Activated naive CD8-positive, alpha-beta T cell treated with anti-CD3 and anti-CD28 coated beads, Interleukin-2, amount 50 U/mL, for 24 hours (primary cell): ENCODE measurements at places on chromosomes 3 and 15.

DNA sequence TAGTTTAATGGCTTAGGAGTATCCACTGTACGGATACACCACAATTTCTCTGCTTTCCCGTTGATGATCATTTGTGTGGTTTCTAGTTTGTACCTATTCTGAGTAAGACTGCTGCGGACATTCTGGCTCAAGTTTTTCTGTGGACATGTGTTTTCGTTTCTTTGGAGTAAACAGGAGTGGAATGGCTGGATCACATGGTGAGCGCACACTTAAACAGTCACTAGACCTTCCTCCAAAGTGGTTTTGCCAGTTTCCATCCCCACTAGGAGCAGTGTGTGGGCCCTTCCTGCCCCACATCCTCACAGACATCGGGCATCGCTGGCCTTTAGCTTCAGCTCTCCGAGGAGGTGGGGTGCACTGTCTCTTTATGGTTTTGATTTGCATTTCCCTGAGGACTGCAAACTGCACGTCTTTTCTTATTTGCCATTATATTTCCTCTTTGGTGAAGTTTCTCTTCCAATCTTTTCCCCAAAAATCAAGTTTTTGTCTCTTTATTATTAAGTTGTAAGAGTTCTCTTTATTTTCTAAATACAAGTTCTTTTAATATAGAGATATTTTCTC lies 94.1 kb downstream of the VGLL4 start:
- DNase-seq, result no peak

DNA sequence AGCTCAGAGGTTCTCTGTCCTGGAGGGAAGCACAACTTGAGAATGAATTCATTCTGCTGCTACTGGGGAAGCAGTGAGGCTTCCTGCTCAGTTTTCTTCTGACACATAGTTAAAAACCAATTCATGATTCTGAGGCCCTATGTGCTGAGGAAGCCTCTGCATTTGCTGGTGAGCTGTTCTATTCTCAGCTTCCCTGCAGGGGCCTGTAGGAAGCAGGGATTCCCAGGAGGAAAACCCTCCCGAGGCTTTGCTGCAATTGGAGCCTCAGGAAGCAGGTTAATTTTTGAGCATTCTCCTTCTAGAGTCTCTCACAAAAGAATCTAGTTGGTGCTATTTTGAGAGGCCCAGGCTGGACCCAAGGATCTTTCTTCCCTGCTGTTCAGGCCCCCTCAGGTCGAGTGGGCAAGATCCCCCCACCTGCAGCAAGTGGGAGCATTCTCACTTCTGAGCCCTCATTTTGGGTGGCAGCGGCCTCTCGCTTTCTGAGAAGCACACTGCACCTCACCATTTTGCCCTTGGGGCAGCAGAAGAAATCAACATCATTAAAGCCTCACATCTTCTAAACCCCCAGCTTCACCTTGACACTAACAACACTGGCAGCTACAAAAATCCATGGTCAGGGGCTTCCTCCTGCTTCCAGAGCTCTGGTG lies 197.5 kb upstream of the TSC22D2 start:
- DNase-seq, result no peak

GRCh38 chr3:14885307-14885706 lies 62.1 kb upstream of the NR2C2 start:
- peak; percentile 17 for DNase-seq

- DNase-seq, result no peak
Measured at GRCh38 chr3:44289882-44290462, 48.3 kb downstream of the TOPAZ1 start.

GRCh38 chr3:11724615-11725339 lies 81.1 kb upstream of the VGLL4 start:
- no peak for DNase-seq

GRCh38 chr3:56135941-56136340 lies 332.3 kb downstream of the ERC2 start:
- DNase-seq, result no peak

- no peak for DNase-seq
Measured at GRCh38 chr15:63902671-63903035, 68.9 kb upstream of the HERC1 start.

- no peak for DNase-seq
Measured at GRCh38 chr3:127794402-127794801, 27.9 kb downstream of the MGLL start.

- DNase-seq, result no peak
Measured at GRCh38 chr15:78932258-78932808, 12.5 kb downstream of the CTSH start.

DNA sequence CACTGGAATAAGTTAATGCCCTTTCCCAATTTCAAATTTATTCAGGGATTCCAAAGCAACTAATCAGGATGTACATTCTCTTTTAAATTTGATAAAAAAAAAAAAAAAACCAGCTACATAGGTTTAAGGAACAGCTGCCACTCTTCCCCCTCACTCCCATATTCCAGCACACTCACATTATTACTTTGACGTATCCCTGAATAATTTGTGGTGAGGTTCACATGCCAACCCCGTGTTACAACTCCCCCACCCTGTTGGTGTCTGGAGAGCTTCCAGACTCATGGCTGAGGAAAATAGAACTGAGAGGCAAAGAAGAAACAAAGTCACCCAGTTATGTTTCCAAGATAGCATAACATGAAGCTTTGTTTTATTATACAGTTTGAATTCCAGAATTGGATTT lies 300.5 kb upstream of the MME start:
- no peak for DNase-seq

DNA sequence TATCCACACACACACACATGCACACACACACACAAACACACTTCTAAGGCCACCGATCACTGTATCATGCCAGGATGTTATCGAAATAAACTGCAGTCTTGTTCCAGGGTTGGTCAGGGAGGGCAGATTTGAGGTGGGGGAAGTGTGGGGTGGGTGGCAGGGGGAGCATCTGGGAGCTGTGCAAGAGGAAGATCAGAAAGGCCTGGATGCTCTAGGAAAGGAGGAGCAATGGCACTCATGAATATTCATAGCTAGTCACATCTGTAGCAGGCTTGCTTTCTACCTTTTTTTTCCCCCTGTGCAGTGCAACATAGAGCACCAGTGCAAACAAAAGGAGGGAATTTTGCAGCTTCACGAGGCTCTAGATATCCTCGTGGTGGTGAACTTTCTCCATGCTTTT lies 84.9 kb downstream of the MEIS2 start:
- no peak for DNase-seq

DNA sequence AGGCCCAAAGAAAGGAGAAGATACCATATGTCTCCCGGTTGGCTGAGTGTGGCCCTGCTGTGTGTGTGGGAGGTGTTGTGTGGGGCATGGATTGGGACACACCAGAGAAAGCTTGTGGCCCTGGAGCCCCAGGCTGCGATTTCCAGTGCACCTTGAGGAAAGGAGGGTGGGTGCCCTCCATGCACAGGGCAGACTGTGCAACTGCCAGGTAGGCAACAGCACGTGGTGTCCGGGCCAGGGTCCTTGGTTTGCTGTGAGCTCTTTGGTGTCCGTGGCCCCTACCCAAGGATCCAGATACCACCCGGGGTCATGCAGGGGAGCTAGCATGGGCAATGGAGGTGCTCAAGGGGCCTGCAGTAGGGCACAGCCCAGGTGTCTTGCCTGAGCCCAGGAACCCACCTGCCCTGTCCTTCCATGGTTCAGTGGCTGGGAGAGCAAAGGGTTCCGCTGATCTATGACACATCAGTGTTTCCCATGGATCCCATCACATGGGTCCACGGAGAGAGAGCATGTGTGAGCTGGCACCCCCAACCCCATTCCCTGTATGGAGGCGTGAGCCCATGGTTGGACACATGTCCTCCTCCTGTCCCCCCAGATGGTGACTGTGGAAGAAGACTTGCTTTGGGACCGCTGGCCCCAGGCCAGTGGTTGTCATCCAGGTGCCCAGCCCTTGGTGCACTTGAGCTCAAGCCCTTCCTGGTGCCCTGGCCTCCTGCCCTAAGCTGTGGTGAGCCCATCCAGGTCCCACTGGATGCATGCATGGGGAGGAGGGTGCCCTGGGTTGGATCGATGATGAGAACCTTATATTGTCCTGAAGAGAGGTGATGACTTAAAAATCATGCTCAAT lies 223.4 kb downstream of the SNRPN start:
- no peak for DNase-seq

- DNase-seq, result no peak
Measured at GRCh38 chr3:4416961-4417360, 50.1 kb downstream of the SUMF1 start.

GRCh38 chr15:68317281-68318007 lies 39.9 kb downstream of the FEM1B start:
- no peak for DNase-seq

DNA sequence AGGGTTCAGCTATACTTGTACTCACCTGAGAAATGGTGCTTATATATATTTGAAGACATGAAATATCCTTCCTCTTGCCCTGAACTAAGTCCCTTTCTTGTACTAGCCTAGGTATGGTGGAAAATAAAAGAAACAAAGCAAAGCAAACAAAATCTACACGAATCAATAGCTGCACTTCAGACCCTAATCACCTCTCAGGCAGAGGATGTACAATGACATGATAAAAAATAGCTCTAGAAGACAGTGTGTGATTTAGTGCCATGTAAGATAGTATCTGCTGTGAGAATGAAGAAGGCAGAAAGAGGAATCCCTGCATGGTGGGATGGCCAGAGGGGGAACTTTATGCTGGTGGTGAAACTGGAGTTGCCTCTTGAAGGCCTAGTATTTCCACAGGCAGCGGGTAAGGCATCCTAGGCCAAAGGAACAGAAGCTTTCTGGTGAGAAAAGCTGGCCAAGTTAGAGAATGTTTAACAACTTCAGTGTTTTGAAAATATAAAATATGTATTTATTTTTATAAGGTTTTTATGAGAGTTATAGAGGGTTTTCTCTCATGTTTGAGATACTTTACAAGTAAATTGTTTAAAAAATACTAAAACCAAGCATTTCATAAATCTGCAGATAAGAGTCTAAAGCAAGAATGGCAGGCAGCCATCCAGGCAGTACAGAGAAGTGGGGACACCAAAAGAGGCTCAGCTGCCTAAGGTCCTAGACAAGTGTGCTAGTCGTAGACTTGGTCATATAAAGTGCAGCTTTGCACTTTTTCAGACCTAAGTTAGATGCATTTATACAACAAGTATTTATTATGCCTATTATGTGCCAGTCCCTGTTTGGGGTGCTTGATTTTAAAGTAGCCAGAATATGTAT lies 14.9 kb downstream of the LEKR1 start:
- DNase-seq, result no peak

DNA sequence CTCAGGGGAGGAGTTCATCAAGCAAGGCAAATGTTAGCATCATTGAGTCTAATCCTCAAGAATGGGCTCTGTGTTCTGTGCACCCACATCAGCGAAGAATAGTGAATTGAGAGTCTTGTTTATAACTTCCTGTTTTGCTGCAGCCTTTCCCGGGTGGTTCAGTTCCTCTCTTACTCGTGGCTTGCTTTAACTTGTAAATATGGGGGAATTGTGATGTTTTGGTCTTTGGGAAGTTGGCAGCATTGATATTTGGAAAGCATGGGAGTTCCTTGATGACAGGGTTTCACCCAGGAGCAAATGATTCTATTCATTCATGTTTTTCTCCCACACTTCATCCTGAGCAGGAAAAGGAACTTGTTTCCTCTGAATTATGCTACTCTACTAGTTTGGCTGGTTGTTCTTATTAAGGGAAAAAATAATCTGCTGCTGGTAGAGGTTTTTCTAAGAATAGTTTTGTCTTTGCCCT lies 40.4 kb downstream of the GPD1L start:
- no peak for DNase-seq

DNA sequence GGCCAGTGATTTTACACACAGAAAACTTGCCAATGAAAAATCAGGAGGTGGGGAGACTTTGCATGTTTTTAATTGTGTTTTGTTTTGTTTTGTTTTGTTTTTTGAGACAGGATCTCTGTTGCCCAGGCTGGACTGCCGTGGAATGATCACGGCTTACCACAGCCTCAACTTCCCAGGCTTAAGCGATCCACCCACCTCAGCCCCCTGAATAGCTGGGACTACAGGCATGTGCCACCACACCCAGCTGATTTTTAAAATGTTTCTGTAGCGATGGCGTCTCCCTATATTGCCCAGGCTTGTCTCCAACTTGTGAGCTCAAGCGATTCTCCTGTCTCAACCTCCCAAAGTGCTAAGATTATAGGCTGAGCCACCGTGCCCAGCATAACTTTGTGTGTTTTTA lies 46.0 kb downstream of the MEIS2 start:
- no peak for DNase-seq

- no peak for DNase-seq
Measured at GRCh38 chr3:33749546-33750210, 31.6 kb upstream of the CLASP2 start.

- DNase-seq, result no peak
Measured at GRCh38 chr15:101055411-101055810, 136.3 kb downstream of the LRRK1 start.

DNA sequence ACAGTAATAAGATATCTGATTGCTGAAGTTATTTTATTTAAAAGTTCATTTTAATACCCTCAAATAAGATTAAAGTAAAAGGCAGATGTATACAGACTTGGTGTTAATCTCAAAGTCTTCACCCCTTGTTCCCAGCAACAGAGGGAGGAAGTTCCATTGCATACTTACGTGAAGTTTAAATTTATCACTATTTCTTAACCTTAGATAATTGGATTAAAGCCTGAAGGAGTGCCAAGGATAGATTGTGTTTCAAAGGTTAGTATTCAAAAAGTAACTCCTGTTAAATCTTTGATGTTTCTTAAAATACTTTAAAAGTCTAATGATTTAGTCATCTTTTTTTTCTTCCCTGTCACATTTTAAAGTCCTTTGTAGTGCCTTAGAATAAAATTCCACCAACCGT lies 39.3 kb downstream of the ATP1B3 start:
- DNase-seq, result no peak

DNA sequence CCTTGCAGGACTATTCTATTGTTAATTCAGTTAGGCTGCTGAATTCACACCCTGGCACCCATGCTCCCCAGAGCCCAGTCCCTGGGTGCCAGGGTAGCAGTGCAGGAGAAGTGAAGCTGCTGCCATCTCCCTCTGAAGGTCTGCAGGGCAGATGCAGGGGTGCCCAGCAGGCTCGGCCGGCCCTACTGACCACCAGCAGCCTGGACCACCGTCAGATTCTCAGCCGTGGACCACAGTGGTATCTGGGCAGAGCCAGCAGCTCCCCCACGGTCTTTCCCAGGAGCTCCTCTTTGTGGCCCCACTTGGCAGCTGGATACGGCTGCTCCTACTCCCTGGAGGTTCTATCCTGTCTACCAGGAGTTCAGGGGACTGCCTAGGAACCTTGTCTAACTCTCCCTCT lies 46.8 kb downstream of the ALDH1L1 start:
- no peak for DNase-seq

DNA sequence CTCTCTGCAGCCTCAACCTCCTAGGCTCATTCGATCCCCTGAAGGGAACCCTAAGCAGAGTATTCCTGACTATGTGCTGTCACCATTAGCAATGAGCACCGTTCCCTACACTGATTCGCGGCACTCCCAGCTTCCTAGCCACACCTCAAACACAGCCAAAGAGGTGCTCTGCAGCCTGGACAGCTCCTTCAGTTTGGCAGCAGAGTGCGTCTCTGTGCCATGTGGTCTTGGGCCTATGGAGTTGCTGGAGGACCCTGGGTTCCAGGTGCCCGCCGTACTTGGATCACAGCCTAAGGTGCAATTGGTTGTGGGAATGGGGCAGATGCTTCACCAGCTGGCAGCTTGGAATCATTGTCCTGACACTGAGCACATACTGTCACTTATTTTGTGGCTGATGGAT lies 17.3 kb upstream of the IL12A start:
- DNase-seq, result no peak
